Activated naive CD4-positive, alpha-beta T cell treated with anti-CD3 and anti-CD28 coated beads for 36 hours (primary cell): ENCODE measurements at places on chromosomes 12 and 14. TPM values are rescaled to one million over a fixed set of nuclear protein-coding genes. Genes with fewer than 3 reads are reported as not detected.

- H3K4me1 ChIP-seq = no peaks in the 10 kb centered on the region
- H3K27ac ChIP-seq = no peak overlapping the region
- no peaks in the 10 kb centered on the region for H3K36me3 ChIP-seq
- no peaks in the 10 kb centered on the region for H3K27me3 ChIP-seq
These were observed 81.1 kb upstream of the GTF2A1 start for GRCh38 chr14:81301813-81302212.

- no peaks in the 10 kb centered on the region for H3K27me3 ChIP-seq
- H3K4me3 ChIP-seq = no peak overlapping the region
- H3K4me1 ChIP-seq = no peaks in the 10 kb centered on the region
These were observed 96.0 kb upstream of the WSCD2 start for GRCh38 chr12:108033090-108033489.

- H3K36me3 ChIP-seq = no peaks in the 10 kb centered on the region
- H3K4me3 ChIP-seq = peak overlapping the region; percentile 85
- peaks cover 52% of the 10 kb centered on the region for H3K4me1 ChIP-seq
- no peaks in the 10 kb centered on the region for H3K27me3 ChIP-seq
- DNase-seq = no peak
These were observed 1.5 kb downstream of the MAP4K5 start for GRCh38 chr14:50530794-50531365.

GRCh38 chr12:55743406-55744339 lies 751 bp downstream of the GDF11 start:
- H3K27ac ChIP-seq = peak overlapping the region; percentile 13
- H3K36me3 ChIP-seq = peaks cover 2% of the 10 kb centered on the region
- peak; percentile 65 for DNase-seq
- H3K4me3 ChIP-seq = peak overlapping the region; percentile 84

GRCh38 chr12:1811281-1811947 lies 9.0 kb upstream of the LRTM2 start:
- H3K27ac ChIP-seq = peak overlapping the region; percentile 46
- H3K4me3 ChIP-seq = peak overlapping the region; percentile 46
- peaks cover 5% of the 10 kb centered on the region for H3K4me1 ChIP-seq
- peaks cover 2% of the 10 kb centered on the region for H3K27me3 ChIP-seq
- DNase-seq = peak; percentile 60
- no peaks in the 10 kb centered on the region for H3K36me3 ChIP-seq

DNA sequence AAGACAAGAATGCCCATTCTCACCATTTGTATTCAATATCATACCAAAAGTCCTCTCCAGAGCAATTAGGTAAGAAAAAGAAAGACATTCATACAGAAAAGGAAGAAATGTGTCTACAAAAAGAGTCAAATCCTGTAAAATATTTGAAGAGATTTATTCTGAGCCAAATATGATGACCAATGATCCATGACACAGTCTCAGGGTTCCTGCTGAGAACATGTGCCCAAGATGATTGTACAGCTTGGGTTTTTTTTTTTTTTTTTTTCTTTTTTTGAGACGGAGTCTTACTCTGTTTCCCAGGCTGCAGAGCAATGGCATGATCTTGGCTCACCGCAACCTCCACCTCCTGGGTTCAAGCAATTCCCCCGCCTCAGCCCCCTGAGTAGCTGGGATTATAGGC lies 296.2 kb downstream of the C12orf75 start:
- no peak overlapping the region for H3K4me3 ChIP-seq
- H3K27ac ChIP-seq = no peak overlapping the region
- no peaks in the 10 kb centered on the region for H3K36me3 ChIP-seq
- H3K27me3 ChIP-seq = no peaks in the 10 kb centered on the region

DNA sequence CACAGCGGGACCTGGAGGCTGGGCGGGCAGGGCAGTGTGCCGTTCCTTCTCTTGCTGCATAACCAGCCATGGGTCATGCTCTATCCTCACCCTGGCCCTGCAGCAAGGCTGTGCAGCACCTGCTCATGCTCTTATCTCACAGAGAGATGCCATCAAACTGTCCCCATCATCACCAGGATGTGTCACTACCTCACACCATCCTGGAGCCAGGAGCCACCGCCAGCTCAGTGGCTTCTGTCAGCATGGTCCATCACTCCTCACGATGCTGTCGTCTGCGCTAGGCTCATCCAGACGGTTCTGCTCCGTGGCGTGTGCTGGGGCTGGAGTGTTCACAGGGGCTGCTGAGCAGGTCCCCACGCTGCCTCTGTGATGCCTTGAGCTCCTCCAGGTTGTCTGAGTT lies 77.2 kb upstream of the DYNC1H1 start:
- no peak overlapping the region for H3K27ac ChIP-seq
- H3K4me3 ChIP-seq = no peak overlapping the region
- H3K4me1 ChIP-seq = no peaks in the 10 kb centered on the region

GRCh38 chr14:61557262-61557661 lies 138.1 kb upstream of the HIF1A start:
- DNase-seq = no peak
- peaks cover 61% of the 10 kb centered on the region for H3K4me1 ChIP-seq
- H3K27ac ChIP-seq = no peak overlapping the region
- peaks cover 10% of the 10 kb centered on the region for H3K36me3 ChIP-seq
- no peak overlapping the region for H3K4me3 ChIP-seq
- no peaks in the 10 kb centered on the region for H3K27me3 ChIP-seq

DNA sequence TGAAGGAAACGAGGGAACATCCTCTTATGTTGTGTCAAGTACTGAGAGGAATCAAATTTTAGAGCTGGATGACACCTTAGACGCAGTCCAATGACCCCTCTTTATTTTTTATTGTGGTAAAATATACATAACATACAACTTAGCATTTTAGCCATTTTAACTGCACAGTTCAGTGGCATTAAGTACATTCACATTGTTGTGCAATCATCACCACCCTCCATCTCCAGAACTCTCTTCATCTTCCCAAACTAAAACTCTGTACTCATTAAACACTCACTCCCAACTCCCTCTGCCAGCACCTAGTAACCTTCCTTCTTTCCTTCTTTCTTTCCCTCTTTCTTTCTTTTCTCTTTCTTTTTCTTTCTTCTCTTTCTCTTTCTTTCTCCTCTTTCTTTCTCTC lies 97.2 kb upstream of the SLC24A4 start:
- H3K4me3 ChIP-seq = no peak overlapping the region
- H3K27ac ChIP-seq = no peak overlapping the region
- H3K36me3 ChIP-seq = no peaks in the 10 kb centered on the region

DNA sequence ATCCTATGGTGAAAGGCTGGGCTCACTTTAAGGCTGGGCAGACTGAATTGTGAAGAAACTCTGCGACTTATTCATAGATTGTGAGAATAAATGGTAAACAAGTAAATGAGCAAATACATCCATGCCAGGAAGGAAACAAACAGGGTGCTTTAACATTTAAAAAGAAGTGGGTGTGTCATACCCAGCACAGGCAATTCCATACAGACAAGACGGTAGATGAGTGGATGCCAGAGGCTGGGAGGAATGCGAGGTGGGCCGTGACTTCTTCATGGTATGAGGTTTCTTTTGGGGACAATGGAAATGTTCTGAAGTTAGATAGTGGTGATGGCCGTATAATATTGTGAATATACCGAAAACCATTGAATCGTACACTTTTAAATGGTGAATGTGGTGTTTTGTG lies 49.8 kb upstream of the CDKN3 start:
- no peaks in the 10 kb centered on the region for H3K36me3 ChIP-seq
- DNase-seq = no peak
- no peaks in the 10 kb centered on the region for H3K4me1 ChIP-seq

DNA sequence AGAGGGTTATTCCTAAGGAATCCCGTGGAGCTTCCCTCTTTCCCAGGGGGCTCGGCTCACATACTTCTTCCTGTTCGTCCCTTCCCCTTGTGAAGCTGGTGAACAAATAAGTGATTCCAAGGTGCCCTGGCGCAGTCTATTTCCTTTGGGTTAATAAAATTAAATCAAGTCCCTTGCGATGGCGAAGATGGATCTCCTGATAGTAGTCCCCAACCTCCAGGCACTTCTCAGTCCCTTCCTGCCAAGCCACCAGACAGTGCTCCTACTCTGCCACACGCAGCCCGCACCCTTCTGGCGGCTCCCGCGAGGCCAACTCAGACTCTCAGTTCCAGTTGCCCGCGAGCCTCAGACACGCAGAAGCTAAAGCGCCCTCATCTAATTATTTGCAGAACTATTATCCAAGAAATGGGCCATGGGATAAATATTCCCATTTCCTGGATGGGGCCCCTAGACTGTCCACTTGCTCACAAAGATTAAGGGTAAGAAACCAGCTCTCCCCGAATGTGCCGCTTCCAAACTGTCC lies 2.4 kb upstream of the SIX6 start:
- H3K36me3 ChIP-seq = no peaks in the 10 kb centered on the region
- H3K4me1 ChIP-seq = peaks cover 30% of the 10 kb centered on the region
- no peak overlapping the region for H3K27ac ChIP-seq
- no peak for DNase-seq

DNA sequence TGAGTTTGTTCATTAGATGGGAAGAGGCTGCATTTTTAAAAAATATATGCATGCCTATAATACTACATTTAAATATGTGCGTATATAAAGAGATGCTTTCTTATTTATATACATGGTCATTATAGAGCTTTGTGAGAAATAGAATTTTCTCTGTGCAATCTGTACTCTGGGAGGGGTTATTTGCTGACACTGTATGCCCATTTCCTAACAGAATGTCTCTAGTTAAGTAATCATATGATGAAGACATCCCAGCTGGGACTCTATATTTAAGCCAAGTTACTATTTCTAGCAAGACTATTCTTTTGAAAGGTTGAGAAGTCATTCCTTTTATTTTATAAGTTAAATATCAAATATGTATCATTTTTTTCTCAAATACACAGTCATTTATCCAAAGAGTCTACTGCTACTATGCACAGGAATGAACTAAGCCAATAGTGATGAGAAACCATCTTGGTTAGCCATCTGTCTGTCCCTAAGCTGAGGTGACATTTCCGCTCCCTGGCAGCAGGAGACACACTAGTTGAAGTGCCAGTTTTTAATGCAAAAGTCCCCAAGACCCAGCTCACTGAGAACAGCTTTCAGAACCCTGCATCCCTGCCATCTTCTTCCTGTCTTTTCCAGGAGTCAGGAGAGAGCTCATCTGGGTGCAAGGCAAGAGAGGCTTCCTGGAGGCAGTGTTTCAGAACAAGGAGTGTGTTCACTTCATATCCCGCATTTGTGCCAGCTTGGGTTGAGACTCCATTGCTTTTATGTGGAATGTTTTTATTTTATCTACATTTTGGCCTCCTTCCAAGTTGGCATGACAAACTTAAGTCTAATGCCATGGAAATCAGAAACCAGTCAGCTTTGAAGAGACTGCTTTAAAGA lies 69.5 kb downstream of the TMEM132C start:
- H3K36me3 ChIP-seq = no peaks in the 10 kb centered on the region
- H3K27ac ChIP-seq = no peak overlapping the region
- H3K27me3 ChIP-seq = peaks cover 10% of the 10 kb centered on the region
- no peak overlapping the region for H3K4me3 ChIP-seq
- H3K4me1 ChIP-seq = no peaks in the 10 kb centered on the region

DNA sequence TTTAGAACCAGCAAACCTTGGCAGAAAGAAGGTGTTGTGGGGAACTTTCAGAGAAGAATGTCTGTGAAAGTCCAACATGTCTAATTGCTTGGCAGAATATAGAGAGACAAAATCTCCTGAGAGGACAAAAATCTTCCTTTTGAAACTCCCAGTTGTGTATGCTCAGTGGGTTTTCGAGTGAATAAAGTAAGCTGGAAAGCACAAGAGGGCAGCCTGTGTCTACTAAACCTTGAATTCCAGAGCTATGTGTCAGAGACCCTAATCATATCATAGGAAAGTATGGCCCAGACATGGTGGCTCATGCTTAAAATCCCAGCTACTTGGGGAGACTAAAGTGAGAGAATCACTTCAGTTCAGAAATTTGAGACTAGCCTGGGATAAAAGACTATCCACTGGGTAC lies 661.2 kb downstream of the SLC16A7 start:
- DNase-seq = no peak
- no peaks in the 10 kb centered on the region for H3K27me3 ChIP-seq
- no peaks in the 10 kb centered on the region for H3K4me1 ChIP-seq
- H3K27ac ChIP-seq = no peak overlapping the region
- H3K4me3 ChIP-seq = no peak overlapping the region

Gene TAPBPL
- total RNA-seq = 27.9 TPM

Gene ARPC3
- 311 TPM for total RNA-seq

Gene P3H3
- 1.9 TPM for total RNA-seq

Gene GCH1
- 57.3 TPM for total RNA-seq

Gene KRT85
- total RNA-seq = not detected

Gene OVCH1
- not detected for total RNA-seq

Gene ACRBP
- 2.4 TPM for total RNA-seq

Gene KRT6C
- not detected for total RNA-seq
